ENCODE measurements at places on chromosomes 4 and X.

DNA sequence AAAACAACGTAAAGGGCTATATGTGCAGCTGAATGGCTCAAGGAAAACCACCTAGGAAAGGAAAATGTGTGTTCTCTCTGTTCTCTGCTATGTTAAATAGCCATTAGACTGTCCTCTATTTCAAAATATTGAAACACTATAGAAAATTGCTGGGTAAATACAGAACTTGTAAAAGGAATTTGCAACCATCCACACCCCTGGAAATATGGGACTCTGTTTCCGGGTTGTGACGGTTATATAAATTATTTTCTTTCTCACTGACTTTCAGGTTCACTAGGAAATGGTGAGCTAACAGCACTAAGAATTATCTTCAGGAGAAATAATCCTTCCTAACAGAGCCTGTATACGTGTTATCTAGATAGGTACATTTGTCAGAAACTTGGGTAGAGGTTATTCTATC is 161.0 kb upstream of the DKK2 start:
- no peak for DNase-seq

DNA sequence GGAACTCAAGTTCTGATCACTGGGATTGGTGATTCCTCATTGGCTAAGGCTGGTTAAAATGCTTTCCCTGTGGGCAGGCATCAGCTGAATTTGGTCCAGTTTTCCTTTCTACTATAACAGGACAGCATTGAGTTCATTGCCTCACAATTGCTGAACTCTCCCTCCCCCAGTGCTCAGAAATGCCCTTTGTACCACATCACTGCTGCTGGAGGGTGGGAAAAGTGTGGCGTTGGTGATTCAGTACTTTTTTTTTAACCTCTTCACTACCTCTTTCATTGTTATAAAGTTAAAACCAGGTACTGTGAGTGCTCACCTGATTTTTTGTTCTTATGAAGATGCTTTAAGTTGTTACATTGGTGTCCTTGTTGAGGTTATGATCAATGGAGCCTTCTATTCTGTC is 69.3 kb upstream of the IL2 start:
- peak; percentile 28 for DNase-seq

GRCh38 chr4:95599777-95600400 is 51.1 kb upstream of the UNC5C start:
- no peak for DNase-seq

- DNase-seq: no peak
Measured at GRCh38 chr4:107902715-107903114, 28.6 kb upstream of the CYP2U1 start.

- DNase-seq: no peak
Measured at GRCh38 chr4:8637456-8637984, 45.0 kb downstream of the CPZ start.

DNA sequence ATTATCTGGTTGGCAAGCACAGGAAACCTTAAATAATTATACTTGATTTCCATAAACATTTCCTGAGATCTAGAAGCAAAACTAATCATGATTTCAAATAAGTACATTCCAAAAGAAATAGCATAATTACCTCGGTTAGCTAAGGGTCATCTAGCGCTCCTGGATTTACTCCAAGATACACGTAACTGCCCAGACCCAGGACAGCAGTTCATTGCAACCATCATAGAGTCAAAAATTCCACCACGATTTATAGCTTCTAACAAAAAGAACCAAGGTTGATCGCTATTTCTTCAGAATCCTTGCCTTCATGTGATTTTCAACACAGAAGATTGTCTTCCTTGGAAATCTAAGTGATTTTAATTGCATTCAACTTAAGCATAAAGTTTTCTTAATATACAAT is 1235.5 kb upstream of the TENM3 start:
- DNase-seq: peak; percentile 3

DNA sequence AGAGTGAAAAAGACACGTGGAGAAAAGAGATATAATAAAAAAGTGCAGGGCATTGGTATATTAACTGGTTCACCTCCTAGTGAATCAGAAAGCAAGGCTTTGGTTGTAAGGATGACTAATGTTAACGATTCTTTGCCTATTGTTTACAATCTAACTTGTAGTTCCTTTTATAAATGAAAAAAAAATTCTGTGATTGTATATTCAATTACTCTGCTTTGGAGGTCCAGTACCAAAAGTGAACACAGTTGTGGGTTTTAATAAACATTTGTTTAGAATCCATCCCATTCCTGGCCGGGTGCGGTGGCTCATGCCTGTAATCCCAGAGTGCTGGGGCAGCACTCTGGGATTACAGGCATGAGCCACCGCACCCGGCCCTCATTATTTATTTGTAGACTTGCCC is 36.9 kb upstream of the PRSS12 start:
- DNase-seq: no peak

DNA sequence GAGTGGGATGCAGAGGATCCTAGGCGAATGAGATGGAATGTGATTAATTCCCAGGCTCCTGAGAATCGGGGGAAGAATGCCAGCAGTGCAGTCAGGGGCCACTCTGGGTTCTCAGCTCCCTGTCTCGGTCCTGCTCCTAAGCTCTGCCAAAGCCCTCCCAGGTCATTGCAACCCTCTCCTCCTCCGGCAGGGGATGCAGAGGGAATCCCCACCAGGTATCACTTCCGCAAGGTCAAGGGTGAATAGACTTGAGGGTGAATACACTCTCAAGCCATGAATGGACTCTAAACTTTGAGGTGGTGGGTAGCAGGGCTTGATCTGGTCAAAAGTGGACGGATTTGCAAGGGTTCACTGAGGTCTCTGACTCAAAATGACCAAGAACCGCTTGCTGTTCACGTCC is 139.3 kb upstream of the MXRA5 start:
- no peak for DNase-seq

- peak; percentile 48 for DNase-seq
Measured at GRCh38 chr4:111400741-111401140, 744.5 kb upstream of the FAM241A start.

GRCh38 chr4:159075531-159075932 is 27.3 kb upstream of the RAPGEF2 start:
- DNase-seq: no peak

DNA sequence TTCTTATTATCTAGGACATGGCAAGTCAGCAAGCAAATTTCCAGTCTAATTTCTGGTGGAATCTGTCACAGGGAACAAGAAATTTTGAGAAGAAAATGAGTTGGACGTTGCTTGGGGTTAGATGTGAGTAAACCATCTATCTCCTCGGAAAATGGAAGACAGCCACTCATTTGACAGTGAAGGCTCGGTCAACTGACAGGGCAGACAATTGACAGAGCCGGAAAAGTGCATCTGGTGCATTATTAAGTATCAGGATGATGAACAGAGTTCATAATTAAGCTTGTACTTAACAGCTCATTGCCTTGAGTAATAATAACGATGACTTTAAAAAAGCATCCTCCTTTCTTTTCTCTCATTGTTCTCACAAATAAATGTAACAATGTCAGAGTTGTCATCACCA is 168.4 kb downstream of the MAD2L1 start:
- DNase-seq: no peak

GRCh38 chr4:45363931-45364330 is 637.6 kb upstream of the GNPDA2 start:
- DNase-seq: peak; percentile 1

DNA sequence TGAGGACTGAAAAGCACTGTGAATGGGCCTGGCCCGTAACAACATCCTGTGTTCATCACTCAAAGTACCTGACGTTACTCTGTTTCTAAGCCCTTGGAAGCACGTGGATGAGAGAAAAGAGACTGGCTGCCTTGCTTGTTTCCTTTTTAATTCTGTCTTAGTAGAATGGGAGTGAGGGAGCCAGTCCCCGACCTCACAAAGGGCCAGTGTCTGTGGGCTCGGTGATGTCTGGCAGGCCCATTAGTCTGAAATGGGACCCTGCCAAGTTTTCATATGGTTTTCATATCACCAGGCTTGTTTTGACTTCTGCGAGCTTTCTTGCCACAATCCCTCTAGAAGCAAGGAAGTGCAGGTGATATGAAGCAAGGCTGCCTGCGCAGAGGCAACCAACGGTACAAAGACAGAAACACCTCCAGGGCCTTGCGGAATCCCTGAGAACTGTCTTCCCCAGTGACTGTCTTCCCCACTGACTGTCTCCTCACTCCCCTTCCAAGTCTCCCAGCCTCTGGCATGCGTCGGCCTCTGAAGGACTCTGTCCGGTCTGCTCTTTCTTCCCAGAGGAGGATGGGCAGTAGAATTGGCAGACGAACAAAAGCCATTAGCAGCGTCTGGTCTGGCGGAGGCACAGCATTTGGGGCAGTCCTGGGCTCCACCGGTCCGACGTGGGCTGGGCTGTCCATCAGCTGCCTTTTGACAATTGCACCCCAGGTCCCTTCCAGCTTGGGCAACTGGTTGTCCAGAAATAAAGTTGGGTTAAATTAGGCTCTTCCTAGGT is 20.2 kb upstream of the RASL11B start:
- peak; percentile 14 for DNase-seq
